ENCODE measurements at places on chromosomes 7 and 10. TPM values are rescaled to one million over a fixed set of nuclear protein-coding genes. Genes with fewer than 3 reads are reported as not detected.

The NAT16 gene
- not detected for total RNA-seq

The FOXK1 gene
- 20.0 TPM for total RNA-seq

The CAMK1D gene
- total RNA-seq: 6.2 TPM

The RPA3 gene
- total RNA-seq: 31.7 TPM

The AGMO gene
- total RNA-seq: 0.93 TPM

The STEAP1B gene
- total RNA-seq: 18.9 TPM

All from aortic smooth muscle cell (primary cell).